Breast epithelium (tissue), 4 donors: ENCODE measurements at places on chromosomes 1 and 21. TPM values are rescaled to one million over a fixed set of nuclear protein-coding genes. Genes with fewer than 3 reads are reported as not detected.

PLPPR5 gene
- total RNA-seq: not detected

AADACL3 gene
- under 0.01 TPM for total RNA-seq

DNA sequence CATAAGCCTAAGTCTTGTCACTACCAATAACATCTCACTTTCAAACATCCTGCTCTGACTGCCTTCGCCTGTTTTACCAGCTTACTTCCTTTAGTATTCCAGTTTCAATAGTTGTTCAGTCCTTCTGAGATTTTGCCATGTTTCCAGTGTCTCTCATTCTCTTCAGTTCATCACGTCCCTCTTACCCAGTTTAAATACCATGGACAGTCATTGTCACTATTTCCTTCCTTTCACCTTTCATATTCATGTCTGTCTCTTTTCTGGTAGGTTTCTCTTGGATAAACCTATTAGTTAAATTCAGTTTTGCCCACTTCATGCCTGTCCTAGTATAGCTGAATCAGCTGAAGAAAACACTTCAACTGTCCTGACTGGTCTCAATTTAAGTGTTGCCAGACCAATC is 5.9 kb downstream of the ATF6 start:
- no peak for DNase-seq

DNA sequence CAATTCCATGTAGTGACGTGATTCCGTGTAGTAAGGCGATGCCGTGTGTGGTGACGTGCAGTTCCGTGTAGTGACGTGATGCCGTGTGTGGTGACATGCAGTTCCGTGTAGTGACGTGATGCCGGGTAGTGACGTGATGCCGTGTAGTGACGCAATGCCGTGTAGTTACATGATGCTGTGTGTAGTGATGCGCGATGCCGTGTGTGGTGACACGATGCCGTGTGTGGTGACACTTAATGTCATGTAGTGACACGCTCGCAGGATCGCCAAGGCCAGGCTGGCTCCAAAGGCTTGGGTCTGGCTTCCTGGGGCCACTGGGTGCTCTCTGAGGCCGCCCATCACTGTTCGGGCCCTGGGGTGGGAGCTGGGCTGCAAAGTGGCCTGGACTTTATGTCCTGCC is 14.2 kb downstream of the COL18A1 start:
- no peak for DNase-seq

DNA sequence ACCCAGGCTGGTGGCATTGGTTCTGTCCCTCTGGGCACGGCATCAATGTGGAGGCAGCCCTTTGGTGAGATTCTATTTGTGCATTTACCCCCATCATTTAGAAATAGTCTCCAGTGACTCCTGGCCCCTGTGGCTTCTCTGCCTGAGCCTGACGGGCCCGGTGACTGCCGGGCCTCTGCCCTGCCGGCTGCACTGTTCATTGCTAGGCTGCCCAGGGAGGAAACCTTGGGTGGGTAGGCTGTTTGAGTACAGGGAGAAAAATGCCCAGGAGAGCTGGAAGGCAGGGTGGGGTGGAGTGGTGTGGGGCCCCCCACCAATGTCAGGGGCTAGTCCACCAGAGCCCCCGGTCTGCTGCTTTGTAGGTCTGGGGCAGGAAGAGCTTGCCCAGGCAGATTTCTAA is 23.4 kb upstream of the EDN2 start:
- no peak for DNase-seq

- DNase-seq: no peak
These were observed 23.6 kb downstream of the ZBTB18 start for GRCh38 chr1:244074559-244075171.

GRCh38 chr1:234633246-234634003 is 23.4 kb upstream of the IRF2BP2 start:
- DNase-seq: no peak
